ENCODE measurements at places on chromosomes 4 and X.

GRCh38 chrX:13469963-13470684, 99.3 kb upstream of the EGFL6 start:
- no peak for DNase-seq

- peak; percentile 18 for DNase-seq
Measured at GRCh38 chr4:93199492-93199891, 629.1 kb upstream of the ATOH1 start.

- DNase-seq: no peak
Measured at GRCh38 chr4:3317011-3317655, 24.3 kb downstream of the RGS12 start.

- no peak for DNase-seq
Measured at GRCh38 chr4:186684889-186685309, 38.8 kb downstream of the FAT1 start.

- DNase-seq: no peak
Measured at GRCh38 chr4:93384887-93385286, 443.7 kb upstream of the ATOH1 start.

GRCh38 chr4:183808097-183808456, 97.0 kb upstream of the STOX2 start:
- DNase-seq: no peak

GRCh38 chrX:45766981-45767501, 566.4 kb upstream of the DIPK2B start:
- DNase-seq: no peak

- DNase-seq: no peak
Measured at GRCh38 chrX:134004084-134004483, 18.7 kb upstream of the GPC3 start.

DNA sequence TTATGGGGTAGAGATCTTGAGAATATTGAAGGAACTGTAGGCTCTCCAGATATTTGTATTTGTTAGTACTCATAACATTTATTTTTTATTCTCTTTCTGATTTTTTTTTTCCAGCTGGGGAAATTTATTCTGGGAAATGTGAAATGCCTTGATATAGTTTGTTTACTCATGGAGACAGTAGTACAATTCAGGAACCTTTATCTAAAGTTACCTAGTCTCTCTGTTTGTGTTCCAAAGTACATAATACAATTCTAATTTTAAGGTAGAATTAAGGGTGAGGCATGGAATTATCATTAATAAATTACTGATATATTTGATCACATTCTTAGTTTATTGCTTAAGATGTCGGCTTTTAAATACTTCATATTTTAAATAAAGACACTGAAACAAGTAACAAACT, 114.0 kb downstream of the RS1 start:
- DNase-seq: no peak

GRCh38 chr4:30614771-30615170, 105.4 kb upstream of the PCDH7 start:
- DNase-seq: no peak

GRCh38 chr4:7207628-7208231, 15.4 kb downstream of the SORCS2 start:
- no peak for DNase-seq

- no peak for DNase-seq
Measured at GRCh38 chr4:113273721-113274220, 224.3 kb downstream of the ANK2 start.

DNA sequence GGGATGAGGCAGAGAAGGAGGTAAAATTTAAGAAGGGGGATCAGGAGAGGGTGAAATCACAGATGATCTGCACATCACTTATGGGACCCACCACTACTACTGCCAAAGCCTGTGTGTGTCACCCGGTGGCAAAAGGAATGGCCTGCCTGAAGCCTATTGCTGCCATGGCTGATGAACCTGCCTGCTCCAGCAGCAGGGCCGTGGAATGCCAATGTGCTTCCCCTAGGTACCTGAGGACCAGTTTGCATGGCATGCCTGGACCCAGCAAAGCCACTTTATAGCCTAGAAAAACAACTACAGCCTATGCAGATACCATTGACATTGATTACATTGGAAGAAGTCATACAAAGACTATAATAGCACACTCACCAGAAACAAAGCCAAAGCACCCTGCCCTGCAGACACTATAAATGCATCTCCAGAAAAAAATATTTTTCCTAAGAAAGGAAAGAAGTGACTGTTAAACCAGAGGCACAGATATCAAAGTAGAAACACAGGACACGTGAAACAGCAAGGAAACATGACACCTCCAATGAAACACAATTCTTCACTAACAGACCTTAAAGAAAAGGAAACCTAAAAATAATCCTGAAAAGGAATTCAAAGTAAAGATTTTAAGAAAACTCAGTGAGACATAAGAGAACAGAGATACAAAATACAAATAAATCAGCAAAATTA, 680.7 kb upstream of the GRID2 start:
- no peak for DNase-seq

DNA sequence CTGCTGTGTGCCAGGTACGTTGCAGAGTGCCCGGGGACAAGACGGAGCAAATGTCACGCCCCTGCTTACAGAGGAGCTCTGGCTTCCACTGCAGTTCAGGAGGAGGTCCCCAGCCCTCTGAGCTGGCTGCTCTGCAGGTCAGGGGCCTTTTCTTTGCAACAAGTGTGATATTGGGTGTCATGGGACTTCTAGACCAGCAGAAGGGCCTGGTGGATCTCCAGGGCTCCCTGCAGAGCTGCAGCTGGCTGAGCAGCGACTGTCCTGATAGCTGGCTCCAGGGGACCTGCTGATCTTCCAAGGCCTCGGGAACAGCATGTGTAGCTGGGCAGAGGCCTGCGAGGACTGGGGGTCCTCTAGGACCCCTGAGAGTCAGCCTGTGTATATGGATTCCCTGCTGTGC, 120.4 kb downstream of the SORCS2 start:
- no peak for DNase-seq

DNA sequence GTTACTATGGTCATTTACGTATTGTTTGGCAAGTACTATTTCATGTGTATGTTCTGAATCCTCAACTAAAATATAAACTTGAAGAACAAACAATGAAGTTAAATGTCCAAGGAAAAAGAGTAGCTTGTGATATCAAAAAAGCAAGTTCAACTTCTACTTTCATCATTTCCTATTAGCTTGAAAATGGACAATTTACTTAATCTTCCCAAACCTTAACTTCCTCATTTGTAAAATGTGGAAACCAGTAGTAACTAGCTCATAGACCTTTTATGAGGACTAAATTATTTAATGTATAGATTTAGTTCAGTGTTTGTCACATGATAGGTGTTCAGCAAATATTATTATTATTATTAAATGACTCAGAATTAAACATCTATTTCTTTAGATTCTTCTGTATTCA, 276.8 kb upstream of the TET2 start:
- no peak for DNase-seq

DNA sequence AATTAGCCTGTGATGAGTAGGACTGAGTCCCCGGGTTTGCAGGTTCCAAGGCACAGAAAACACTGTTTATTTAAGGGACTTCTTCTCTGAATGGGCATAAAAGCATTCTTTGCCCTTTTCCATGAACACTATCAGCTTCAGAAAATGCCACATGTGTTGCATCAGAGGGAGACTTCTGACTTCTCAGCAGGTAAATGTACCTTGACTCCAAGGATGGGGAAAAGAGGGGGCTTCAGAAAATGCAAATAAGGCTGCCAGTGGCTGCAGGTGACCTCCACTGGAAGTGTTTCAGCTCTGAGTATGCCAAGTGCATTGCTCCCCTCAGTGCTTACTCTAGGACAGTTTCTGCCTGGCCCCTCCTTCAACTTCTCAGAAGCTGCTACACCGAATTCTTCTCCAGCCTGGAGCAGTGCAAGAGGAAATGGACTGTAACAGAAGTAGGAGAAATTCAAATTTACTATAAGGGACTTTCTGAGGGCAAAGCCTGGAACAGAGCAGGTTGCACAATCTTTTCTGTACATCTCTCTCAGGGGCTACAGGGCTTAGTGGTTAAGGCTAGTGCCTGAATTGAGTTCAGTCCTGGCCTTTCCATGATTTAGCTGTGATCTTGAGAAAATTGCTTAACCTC, 233.2 kb downstream of the PTTG2 start:
- DNase-seq: no peak

GRCh38 chrX:81286608-81287007, 84.7 kb downstream of the SH3BGRL start:
- no peak for DNase-seq

DNA sequence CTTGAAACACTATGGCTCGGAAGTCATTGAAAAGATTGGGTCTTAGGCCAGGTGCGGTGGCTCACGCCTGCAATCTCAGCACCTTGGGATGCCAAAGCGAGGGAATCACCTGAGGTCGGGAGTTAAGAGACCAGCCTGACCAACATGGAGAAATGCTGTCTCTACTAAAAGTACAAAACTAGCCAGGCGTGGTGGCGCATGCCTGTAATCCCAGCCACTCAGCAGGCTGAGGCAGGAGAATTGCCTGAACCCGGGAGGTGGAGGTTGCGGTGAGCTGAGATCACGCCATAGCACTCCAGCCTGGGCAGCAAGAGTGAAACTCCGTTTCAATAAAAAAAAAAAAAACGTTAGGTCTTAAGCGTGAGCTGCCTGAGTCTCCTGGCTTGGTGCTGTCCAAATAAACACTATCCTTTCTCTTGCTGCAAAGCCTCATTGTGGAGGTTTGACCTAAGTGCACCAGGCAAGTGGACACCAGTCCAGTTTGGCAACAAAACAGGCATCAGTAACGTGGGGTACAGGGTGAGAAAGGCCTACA, 185.9 kb downstream of the DHRSX start:
- DNase-seq: no peak

GRCh38 chr4:168397611-168398169, 79.1 kb upstream of the DDX60 start:
- DNase-seq: no peak

DNA sequence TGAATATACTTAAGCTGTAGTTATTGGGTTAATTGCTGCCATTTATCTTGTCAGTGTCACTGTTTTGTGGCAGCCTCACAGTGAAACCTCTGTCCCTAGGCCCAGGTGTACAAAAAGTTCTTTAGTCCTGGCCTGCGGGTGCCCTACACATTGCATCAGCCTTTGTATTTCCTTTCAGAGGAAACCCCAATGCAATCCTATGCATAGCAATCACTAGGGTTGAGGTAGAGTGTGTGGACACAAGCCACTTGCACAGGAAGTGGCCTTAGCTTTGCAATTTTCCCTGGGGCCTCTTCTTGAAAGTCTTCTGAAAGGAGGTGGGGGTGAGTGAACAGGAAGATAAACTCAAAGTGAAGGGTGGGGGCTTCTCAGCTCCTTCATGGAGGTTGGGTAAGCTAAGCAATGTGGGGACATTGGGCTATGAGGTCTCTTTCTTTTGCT, 27.8 kb downstream of the VSIG4 start:
- no peak for DNase-seq

GRCh38 chr4:100206850-100207249, 16.6 kb upstream of the DDIT4L start:
- no peak for DNase-seq

GRCh38 chr4:176470671-176471070, 150.9 kb downstream of the SPCS3 start:
- DNase-seq: no peak

- DNase-seq: peak; percentile 31
Measured at GRCh38 chrX:132219343-132219768, at the start of gene RAP2C. Gene RAP2C (minus strand): TSS chrX:132219447. CDS start chrX:132217268, 2,179 bp downstream.

DNA sequence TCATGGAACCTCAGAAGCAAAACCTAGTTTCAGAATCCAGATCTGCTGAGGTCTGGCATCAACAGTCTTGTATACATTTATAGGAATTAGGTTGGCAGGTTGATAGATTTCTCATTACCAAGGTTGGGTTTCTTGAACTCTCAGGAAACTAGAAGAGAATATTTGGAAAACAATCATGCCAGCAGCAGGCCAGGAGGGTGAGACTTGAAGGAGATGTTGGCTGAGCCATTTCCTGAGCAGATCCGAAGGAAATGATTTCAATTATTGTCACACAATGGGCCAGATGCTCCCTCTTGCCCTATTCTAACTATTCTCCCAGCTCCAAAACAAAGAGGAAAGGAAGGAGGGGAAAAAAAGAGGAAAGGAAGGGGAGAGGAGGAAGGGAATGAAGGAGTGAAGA, 45.2 kb downstream of the SHROOM4 start:
- DNase-seq: no peak

DNA sequence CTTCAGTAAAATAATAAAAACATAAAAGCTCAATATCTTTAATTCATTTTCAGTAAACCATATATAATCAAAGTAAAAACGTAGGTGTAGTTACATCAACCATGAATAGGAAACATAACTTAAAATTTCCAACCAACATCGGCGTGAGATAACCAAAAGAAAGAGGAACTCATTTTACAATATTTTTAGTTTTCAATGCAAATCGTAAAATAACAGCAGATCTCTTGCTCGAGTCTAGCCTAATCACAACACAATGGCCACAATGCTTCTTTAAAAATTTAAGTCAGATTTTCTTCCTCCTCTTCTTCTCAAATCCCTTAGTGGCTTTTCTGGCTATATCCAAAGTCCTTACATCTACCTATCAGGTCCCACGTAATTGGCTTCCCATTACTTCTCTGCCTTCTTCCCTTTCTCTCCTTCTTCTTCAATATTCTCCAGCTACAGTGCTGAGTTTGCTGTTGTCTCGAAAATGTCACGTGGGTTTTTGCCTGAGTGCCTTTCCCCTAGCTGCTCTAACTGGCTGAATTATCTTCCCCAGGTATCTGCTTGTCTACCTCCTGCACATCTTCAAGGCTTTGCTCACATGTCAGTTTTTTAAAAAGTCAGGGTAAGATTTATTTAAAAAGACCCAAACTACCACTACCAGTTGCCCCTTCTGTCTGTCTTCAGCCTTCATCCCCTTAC, 90.9 kb upstream of the BANK1 start:
- DNase-seq: no peak

DNA sequence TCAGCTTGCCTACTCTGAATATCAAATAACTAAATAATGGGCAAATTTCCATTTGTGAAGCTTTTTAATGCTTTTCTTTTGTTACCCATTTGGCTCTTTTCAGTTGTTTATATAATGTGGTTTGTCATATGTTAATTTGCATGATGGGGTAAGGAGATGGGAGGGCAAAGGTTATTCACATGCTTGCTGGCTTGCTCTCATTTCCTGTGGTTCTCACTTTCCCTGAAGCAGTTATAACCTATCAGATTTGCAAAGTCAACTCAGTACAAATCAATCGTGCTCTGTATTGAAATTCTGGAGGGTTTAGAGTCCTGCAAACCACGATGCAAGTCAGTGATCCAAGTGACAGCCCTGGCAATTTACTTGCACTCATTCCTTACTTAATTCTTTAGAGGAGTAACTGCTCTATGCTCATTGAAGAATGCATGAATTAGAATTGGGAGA, 711.2 kb downstream of the ADGRL3 start:
- DNase-seq: no peak

DNA sequence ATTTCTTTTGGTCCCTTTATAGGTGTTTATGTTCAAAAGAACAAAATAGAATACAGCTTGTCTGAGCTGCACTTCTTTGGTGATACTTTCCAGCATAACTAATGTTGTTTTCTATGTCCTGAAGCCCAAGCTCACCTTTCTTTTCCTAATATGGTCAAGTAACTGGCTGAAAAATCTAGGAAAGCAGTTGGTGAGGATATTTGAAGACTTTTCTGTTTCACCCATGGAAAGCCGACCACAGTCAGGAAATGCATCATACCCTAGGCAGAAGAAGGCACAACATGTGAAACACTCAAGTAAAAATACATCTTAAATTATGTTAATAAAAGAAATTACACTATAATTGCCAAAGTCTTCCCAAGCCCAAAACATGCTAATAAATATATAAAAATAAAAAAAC, 337.0 kb downstream of the PDGFC start:
- DNase-seq: no peak

All from NCI-H1417 treated with DMSO at 0.1 percent for 48 hours (cell line).